ENCODE measurements at places on chromosomes 3 and 15. TPM values are rescaled to one million over a fixed set of nuclear protein-coding genes. Genes with fewer than 3 reads are reported as not detected.

DNA sequence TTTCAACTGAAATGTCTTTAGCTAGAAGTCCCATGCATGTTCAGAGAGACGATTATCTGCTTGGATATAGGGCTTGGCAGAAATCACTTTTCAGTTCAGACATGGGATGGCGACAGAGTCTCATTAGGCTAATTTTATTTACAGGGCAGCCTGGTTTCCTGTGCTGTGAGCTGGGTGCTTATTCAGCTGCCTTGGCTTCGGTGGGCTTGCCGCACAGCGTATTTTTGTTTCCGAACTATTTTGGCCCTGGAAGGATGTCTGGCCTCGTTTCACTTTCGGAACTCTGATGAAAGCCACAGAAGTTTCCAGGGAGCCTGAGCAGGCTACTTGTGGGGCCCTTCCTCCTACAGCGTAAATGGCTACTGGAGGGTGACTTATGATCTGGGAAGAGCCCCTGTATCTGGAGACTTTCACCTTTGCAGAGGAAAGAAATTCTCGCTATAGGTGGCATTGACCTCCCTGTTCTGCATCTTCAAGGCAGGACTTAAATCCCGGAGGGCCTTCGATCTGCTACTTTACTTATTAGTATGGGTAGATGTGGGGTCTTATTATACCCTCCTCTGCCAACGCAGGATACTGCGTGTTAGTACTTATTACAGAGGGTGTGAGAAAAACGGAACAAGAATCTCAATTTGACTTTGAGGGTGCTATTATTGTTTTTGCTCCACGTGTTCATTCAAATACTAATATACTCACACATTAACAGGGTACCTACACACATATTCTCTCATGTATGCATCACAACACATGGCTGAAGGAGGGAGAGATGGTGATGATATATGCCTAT lies 364.0 kb upstream of the RBMS3 start:
- peaks cover 5% of the 10 kb centered on the region for H3K4me1 ChIP-seq
- no peaks in the 10 kb centered on the region for H3K36me3 ChIP-seq
- peak; percentile 79 for DNase-seq
- peak overlapping the region; percentile 51 for H3K4me3 ChIP-seq
- H3K27ac ChIP-seq: peak overlapping the region; percentile 39
- no peaks in the 10 kb centered on the region for H3K27me3 ChIP-seq

Gene MED12L
- 4.9 TPM for total RNA-seq

DNA sequence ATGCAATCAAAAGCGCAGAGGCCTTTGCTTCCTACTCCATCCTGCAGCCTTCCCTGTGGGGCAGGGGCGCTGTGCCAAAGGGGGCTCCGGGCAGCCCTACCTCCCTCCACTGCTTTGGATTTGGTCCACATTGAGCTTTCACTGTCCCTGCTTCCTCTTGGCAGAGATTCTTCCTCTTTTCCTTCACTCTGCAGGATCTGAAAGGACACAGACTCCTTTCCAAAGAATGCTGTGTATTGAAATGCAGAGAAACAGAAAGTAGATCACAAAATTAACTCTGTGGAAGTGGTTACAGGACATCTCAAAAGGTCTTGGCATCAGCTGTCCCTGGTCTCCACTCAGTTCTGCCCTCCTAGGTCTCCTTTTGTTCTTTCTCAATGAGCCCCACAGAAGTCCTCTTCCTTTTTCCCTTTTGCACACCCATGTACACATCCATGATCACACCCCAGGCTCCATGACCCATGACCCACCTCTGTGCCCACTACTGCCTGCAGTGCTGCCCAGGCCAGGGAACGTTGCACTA lies 64.1 kb downstream of the CCR1 start:
- H3K4me1 ChIP-seq: no peaks in the 10 kb centered on the region
- H3K27ac ChIP-seq: no peak overlapping the region
- H3K4me3 ChIP-seq: no peak overlapping the region
- no peaks in the 10 kb centered on the region for H3K27me3 ChIP-seq
- DNase-seq: no peak

- H3K36me3 ChIP-seq: peaks cover 12% of the 10 kb centered on the region
- no peak overlapping the region for H3K27ac ChIP-seq
- H3K4me3 ChIP-seq: peak overlapping the region; percentile 91
- no peak for DNase-seq
Observed at GRCh38 chr3:123881771-123882170, 2.4 kb downstream of the MYLK start.

Gene SNTN
- not detected for total RNA-seq

DNA sequence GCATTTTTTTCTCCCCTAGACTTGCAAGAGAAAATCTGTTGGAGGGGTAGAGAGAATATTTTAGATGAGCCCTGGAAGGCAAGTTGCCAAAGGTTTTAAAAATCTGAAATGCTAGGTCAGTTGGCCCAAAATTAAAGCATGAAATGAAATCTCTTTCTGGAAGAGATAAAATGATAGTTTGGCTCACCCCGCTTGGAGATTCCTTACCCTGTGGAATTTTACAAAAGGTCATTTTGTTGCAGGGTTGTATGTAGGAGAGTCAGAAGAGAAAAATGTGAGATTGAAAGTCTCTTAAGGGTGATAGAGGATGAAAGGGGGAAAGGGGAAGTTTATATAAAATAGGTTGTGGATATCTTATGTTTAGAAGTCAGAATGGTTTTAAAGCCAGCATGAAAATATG lies 277.8 kb downstream of the CD47 start:
- peaks cover 6% of the 10 kb centered on the region for H3K4me1 ChIP-seq
- no peak overlapping the region for H3K4me3 ChIP-seq
- H3K36me3 ChIP-seq: no peaks in the 10 kb centered on the region
- peak overlapping the region; percentile 24 for H3K27ac ChIP-seq
- DNase-seq: peak; percentile 8

DNA sequence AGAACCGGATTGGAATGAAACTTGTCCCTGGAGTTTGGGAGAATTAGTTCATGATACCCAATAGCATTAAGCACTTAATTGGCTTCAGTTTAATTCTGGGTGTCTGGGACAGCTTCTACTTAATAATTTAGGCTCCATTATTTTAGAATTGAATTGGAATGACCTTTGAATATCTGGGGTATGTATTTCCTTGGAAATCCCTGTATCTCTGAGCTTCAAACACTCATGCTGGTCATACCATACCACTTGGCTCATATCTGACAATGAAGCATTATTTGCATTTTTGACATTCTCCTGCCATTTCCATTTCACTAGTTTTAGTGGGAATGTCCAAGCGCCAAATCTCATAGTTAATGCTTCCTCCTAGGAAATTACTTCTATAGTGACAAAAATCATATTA lies 393.1 kb downstream of the DIPK2A start:
- DNase-seq: peak; percentile 25
- no peak overlapping the region for H3K4me3 ChIP-seq
- H3K27me3 ChIP-seq: no peaks in the 10 kb centered on the region
- no peaks in the 10 kb centered on the region for H3K4me1 ChIP-seq

DNA sequence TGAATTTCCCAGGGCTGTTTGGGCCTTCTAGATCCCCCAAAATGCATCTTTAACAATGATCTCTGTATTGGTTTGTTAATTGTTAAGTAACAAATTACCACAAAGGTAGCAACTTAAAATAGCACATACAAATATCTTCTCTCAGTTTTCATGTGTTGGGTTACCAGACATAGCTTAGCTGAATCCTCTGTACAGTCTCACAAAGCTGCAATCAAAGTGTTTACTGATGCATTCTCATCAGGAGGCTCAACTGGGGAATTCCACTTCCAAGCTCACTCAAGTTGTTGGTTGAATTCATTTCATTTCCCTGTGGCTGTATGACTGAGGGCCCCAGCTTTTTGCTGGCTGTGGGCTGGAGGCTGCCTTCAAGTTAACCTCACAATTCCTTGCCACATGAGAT lies 297.6 kb downstream of the RPLP1 start:
- DNase-seq: no peak
- H3K27ac ChIP-seq: no peak overlapping the region
- H3K4me3 ChIP-seq: no peak overlapping the region
- no peaks in the 10 kb centered on the region for H3K4me1 ChIP-seq

DNA sequence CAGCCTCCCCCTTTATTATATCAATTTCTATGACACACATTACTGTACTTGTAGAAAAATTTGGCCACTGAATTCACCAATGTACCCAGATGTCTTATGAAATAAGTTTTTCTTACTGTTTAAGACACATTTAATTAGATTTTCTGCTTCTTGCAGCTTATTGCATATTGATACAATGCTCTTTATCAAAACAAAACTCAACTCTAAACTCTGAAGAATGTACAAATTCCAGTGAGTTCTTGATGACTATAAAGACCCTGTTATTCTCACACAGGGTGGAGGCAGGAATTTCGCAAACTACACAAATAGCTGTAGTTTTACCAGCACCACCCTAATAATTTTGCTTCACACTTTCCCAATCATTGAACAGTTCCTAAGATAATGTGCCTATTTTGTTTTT lies 22.0 kb downstream of the CMTM6 start:
- DNase-seq: peak; percentile 61
- no peak overlapping the region for H3K27ac ChIP-seq
- no peaks in the 10 kb centered on the region for H3K4me1 ChIP-seq
- no peak overlapping the region for H3K4me3 ChIP-seq

GRCh38 chr3:122112754-122113153 lies 57.6 kb downstream of the CD86 start:
- H3K4me3 ChIP-seq: no peak overlapping the region
- no peaks in the 10 kb centered on the region for H3K4me1 ChIP-seq
- DNase-seq: no peak

- H3K36me3 ChIP-seq: no peaks in the 10 kb centered on the region
- H3K4me1 ChIP-seq: peaks cover 14% of the 10 kb centered on the region
Observed at GRCh38 chr3:186097663-186098451, 11.0 kb downstream of the ETV5 start.

- DNase-seq: peak; percentile 77
- no peaks in the 10 kb centered on the region for H3K27me3 ChIP-seq
- no peaks in the 10 kb centered on the region for H3K36me3 ChIP-seq
- H3K4me3 ChIP-seq: no peak overlapping the region
Observed at GRCh38 chr15:48358229-48359152, 27.3 kb downstream of the DUT start.

Gene GRM7
- total RNA-seq: not detected

Gene EFCAB12
- total RNA-seq: under 0.01 TPM

DNA sequence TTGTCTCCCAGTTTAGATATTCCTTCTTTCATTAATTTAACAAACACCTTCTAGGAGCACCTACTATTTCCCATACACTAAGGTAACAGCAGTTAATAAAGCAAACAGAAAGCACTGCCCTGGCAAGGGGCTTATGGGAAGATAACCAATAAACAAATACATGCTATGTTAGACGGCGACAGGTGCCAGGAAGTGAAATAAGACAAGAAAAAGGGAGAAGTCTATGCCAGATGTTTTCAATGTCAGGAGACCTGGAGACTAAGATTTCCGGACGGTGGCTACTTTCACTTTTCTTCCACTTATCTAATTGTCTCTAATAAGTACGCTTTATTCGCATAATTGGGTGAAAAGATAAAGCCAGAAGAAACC lies 32.5 kb upstream of the ZNF445 start:
- peak; percentile 23 for DNase-seq
- peak overlapping the region; percentile 60 for H3K4me3 ChIP-seq
- no peaks in the 10 kb centered on the region for H3K36me3 ChIP-seq
- no peaks in the 10 kb centered on the region for H3K27me3 ChIP-seq
- no peaks in the 10 kb centered on the region for H3K4me1 ChIP-seq
- peak overlapping the region; percentile 66 for H3K27ac ChIP-seq

DNA sequence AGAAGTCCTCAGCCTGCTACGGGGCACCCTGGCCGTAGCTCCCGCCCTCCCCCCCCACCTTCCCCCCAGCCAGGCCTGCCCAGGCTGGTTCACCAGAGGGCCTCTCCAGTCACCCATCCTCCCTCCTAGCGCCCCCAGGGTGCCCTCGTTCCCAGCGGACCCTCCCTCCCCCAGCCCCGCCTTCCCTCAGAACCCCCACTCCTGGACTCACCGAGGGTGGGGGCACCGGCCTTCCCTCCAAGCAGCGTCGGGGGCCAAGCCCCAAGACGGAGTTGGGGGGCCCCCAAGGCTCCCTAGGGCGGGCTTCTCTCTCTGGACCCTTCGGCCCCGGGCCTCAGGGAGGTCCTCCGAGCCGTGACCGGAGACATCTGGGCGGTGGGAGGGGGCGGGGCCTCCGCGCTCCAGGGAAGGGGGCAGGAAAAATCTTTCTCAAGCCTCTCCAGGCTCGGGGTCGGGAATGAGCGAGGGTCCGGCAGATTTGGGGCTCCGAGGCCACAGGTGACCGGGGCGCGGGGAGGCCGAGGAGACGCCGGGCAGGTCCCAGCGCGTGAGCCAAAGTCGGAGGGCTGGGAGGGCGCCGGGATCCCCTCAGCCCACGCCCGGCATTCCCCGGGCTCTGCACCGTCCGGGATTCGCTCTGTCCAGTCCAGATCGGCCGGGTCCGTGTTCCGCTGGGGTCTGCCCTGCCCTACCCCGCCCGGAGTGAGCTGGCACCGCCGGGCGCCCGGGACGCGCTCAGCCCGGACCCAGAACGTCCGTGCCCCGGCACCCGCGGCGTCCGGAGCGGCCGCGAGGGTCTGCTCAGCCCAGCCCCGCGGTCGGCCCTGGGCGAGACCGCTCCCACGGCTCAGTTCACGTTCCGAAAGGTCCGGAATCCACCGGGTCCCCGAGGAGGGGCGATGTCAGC lies 999 bp downstream of the INSYN1 start:
- no peaks in the 10 kb centered on the region for H3K4me1 ChIP-seq
- peaks cover 20% of the 10 kb centered on the region for H3K27me3 ChIP-seq
- no peak overlapping the region for H3K4me3 ChIP-seq
- H3K36me3 ChIP-seq: no peaks in the 10 kb centered on the region
- H3K27ac ChIP-seq: no peak overlapping the region

- H3K27me3 ChIP-seq: no peaks in the 10 kb centered on the region
- H3K4me1 ChIP-seq: peaks cover 25% of the 10 kb centered on the region
- peak overlapping the region; percentile 82 for H3K27ac ChIP-seq
- no peaks in the 10 kb centered on the region for H3K36me3 ChIP-seq
Observed at GRCh38 chr3:66441129-66441528, 59.7 kb downstream of the LRIG1 start.

DNA sequence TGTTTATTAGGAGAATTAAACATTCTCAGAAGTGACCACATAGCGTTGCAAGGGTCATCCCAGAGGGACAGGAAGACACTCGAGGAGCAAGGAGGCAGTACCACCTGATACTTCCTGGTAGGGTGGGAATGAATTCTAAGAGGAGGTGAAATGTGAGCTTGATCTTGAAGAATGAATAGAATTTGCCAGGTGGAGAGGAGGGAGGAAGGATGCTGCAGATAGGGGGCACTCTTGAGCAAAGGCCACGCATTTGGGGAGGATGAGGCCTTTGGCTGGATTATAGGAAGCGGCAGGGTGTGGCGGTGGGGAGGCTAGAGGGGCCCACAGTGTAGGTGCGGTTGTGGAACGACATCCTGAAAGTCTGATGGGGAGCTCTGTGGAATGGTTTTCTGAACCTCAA lies 33.5 kb downstream of the CHCHD6 start:
- DNase-seq: no peak
- no peak overlapping the region for H3K4me3 ChIP-seq
- no peaks in the 10 kb centered on the region for H3K27me3 ChIP-seq
- H3K4me1 ChIP-seq: no peaks in the 10 kb centered on the region
- H3K27ac ChIP-seq: no peak overlapping the region

Gene CDC25A
- total RNA-seq: 1.0 TPM

- no peaks in the 10 kb centered on the region for H3K36me3 ChIP-seq
- no peak for DNase-seq
- H3K27ac ChIP-seq: no peak overlapping the region
- no peaks in the 10 kb centered on the region for H3K27me3 ChIP-seq
- no peaks in the 10 kb centered on the region for H3K4me1 ChIP-seq
Observed at GRCh38 chr15:96369351-96369750, 38.9 kb downstream of the NR2F2 start.

GRCh38 chr3:73140772-73141442 lies 79.4 kb downstream of the EBLN2 start:
- no peaks in the 10 kb centered on the region for H3K27me3 ChIP-seq
- no peak overlapping the region for H3K27ac ChIP-seq
- H3K4me1 ChIP-seq: no peaks in the 10 kb centered on the region
- no peak overlapping the region for H3K4me3 ChIP-seq
- no peak for DNase-seq
- H3K36me3 ChIP-seq: no peaks in the 10 kb centered on the region
